ENCODE measurements at places on chromosomes 7 and 10.

GRCh38 chr7:123075838-123076467 is 80.5 kb upstream of the TAS2R16 start:
- DNase-seq = no peak

GRCh38 chr7:24133691-24134090 is 150.3 kb upstream of the NPY start:
- DNase-seq = no peak

GRCh38 chr10:22655312-22655981 is 58.9 kb downstream of the PIP4K2A start:
- DNase-seq = peak; percentile 58

- peak; percentile 37 for DNase-seq
Observed at GRCh38 chr10:110833234-110833940, 38.3 kb upstream of the PDCD4 start.

DNA sequence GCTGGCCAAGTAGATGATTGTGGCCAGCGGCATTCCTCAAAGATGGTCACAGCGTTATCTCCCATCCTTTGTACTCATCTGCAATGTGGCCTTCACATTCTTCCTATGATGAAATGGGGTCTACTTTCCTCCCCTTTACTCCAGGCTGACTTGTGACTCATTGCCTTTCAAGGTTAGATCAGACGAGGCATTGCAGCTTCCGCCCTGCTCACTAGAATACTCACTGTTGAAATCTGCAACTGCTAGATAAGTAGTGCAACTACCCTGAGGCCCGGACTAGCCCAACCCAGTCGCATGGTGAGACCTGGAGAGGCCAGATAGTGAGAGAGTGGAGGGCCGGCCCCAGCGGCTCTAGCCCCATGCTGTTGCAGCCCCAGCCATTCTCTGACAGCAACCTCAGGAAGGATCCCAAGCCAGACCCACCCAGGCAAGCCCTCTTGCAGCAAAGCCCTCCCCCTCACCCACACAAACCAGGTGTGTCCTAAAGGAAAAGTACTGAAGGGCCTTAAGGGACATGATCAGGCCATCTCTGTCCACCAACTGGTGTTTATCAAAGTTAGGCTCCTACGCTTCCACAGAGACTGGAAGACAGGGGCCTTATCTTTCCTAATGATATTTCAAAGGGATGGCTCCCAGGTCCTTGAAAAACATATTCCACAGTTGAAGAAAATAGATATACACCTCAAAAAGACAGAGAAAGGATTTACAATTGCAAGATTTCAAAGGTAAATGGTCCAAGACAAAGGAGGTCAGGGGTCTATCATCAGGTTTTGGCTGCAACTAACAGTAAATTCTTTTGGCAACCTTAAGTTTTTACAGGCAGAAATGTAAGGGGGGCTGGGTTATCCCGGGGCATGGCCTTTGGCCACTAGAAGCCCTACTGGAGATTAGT is 107.2 kb upstream of the TRIM24 start:
- no peak for DNase-seq

- no peak for DNase-seq
Observed at GRCh38 chr10:110625356-110625894, 18.7 kb upstream of the RBM20 start.

DNA sequence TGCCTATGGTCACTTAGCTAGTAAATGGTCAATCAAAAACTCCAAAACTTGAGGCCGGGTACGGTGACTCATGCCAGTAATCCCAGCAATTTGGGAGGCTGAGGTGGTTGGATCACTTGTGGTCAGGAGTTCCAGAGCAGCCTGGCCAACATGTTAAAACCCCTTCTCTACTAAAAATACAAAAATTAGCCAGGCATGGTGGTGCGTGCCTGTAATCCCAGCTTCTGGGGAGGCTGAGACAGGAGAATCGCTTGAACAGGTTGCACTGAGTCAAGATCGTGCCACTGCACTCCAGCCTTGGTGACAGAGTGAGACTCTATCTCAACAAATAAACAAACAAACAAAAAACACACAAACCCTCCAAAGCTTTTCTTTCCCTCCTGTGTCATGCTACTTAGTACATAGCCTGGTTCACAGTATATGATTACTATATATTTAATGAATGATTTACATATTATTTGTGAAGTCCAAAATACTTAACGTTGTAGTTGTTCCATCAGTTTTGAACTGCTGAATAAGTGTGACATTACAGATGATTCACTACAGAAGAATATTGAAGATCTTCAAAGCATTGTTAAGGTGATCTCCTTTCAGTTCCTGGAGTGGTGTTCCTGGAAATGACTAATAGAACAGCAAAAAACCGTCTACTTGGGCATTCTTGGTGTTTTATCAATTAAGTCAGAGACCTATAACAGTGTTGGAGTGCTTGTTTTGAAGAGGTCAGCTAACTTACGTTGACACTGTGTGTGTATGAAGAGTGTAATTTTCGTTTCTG is 72.9 kb downstream of the ADK start:
- DNase-seq = no peak

DNA sequence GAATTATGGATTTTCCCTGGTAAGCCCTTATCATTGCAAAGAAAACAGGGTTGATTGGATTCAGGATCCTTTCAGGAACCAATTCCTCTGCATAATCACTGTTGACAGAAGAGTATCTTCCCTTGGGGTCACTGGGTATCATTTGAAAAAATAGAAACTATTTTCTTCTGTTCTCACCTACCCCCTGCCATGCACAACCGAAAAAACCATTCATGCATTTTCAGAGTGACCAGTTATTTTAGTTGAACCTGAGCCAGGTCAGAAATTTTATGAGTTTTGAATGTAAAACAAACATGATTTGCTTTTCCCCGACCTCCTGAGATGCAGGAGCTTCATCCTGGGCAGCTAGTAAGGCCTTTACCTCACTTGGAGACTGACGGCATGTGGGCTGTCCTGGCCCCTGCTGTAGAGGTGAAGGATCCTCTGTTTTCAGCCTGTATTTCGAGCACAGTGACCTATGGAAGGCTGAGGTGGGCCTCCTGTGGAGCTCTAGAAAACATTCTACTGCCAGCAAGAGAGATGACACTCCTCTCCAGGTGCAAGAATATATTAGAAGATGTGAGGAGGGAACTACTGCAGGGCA is 30.1 kb downstream of the TMEM178B start:
- DNase-seq = no peak

DNA sequence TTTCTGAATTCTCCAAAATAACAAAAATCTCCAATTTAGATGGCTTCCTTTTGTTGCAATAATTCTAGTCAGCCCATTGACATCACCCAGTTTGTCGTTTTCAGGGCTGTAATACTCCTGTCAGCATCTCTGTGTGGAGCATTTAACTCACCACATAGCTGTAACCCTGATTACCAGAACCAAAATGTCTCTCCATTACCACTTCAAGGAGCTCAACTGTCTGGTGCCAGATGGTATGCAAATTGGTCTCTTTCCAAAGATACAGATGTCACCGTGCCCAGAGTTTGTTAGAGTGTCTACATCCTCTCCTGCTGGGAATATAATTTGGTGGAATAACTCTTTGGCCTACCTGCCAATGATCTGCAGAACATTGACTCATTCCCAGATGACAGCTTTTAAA is 350.3 kb upstream of the POT1 start:
- no peak for DNase-seq

GRCh38 chr10:44053391-44053790 is 331.5 kb downstream of the CXCL12 start:
- DNase-seq = no peak

- no peak for DNase-seq
Observed at GRCh38 chr7:120992272-120992964, 3.9 kb downstream of the CPED1 start.

DNA sequence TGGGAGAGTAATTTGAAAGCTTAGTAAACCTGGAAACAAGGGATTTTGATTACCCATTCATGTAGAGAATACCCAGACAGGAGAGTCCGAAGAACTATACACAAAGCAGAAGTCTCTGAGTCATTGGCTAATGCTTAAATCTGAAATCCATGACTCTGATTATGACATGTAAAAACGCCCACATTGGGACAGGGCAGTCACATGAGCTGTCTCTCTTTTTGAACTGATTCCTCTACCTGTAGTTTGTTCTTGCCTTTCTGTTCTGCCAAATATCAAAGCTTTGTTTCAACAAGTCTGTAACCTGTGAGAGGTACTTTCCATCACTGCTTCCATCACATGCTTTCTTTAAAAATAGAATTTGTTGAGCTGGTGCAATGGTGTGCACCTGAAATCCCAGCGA is 4.3 kb upstream of the GPNMB start:
- no peak for DNase-seq

- DNase-seq = no peak
Observed at GRCh38 chr10:130573446-130573845, 437.3 kb downstream of the GLRX3 start.

DNA sequence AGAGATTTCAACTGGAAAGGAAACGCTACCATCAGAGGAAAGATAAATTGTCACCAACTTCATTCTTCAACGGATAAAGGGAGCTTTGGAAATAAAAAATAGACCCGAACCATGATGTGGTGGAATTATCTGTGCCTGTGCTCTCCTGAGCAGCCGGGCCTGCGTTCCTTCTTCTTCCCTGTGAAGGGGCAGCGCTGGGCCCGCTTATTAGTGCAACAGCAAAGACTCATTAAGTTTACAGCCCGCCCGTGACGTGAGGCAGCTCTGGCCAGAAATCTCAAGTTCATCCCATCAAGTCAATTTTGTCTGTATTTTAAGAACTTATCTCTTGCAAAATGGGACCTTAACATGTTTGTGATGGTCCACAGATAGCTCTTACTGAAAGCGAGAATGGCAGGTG is 193.7 kb downstream of the ADARB2 start:
- DNase-seq = no peak

DNA sequence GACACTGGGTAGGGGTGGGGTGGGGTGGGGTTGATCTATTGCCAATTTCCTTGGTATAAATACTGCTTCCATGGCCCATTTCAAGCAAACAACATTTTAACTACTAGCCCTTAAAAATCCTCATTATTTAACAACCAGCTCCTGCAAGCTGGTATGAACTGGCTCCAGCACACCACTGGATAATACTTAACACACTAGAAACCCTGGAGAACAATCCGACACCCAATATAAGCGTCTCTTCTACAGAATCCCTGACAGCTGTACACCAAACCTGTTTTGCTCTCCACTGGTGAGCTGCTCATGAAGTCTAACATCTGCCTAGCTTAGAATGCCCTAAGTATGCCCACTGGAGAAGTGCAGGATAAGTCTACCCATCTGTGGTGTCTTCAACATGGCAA is 116.8 kb downstream of the HIPK2 start:
- no peak for DNase-seq

- no peak for DNase-seq
Observed at GRCh38 chr7:116861717-116862116, 670 bp upstream of the CAPZA2 start.

- no peak for DNase-seq
Observed at GRCh38 chr7:148232784-148233183, 357.8 kb upstream of the C7orf33 start.

GRCh38 chr10:98318861-98319260 is 50.9 kb upstream of the LOXL4 start:
- DNase-seq = no peak

- no peak for DNase-seq
Observed at GRCh38 chr10:128594688-128595087, 468.5 kb upstream of the MKI67 start.
